ENCODE measurements at places on chromosomes 1 and 21.

DNA sequence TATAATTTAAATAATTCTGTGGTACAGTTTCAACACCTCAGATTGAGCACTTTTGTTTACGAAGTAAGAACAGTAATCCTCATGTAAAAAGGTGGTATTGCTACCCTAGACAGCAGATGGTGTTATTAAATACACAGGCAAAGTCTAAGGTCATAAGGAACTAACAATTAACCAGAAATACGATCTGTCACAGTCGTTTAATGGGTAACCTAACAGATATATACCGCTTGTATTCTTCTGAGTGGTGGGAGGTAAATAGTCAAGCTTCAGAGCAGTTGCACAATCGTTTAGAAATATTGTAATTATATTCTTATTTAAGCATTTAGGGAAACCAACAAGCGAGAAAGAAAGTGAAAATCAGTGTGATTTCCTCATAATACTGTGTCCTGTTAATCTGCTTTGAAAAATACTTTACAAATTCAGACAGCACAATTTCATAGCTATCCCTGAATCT is 9.8 kb upstream of the IRF2BP2 start:
- DNase-seq, result no peak

GRCh38 chr1:54370287-54370989 is 35.8 kb downstream of the SSBP3 start:
- no peak for DNase-seq

GRCh38 chr1:27572679-27573426 is 31.1 kb downstream of the AHDC1 start:
- no peak for DNase-seq

GRCh38 chr1:225972344-225973152 is 26.6 kb downstream of the SDE2 start:
- DNase-seq, result no peak

- no peak for DNase-seq
These were observed 9.0 kb downstream of the HCRTR1 start for GRCh38 chr1:31626223-31627207.

- DNase-seq, result no peak
These were observed 56.8 kb upstream of the ERRFI1 start for GRCh38 chr1:8082945-8083344.

GRCh38 chr1:9909234-9910046 is 629 bp downstream of the CTNNBIP1 start:
- DNase-seq, result peak; percentile 24

GRCh38 chr21:46674430-46675007 is 39.0 kb downstream of the PRMT2 start:
- no peak for DNase-seq

DNA sequence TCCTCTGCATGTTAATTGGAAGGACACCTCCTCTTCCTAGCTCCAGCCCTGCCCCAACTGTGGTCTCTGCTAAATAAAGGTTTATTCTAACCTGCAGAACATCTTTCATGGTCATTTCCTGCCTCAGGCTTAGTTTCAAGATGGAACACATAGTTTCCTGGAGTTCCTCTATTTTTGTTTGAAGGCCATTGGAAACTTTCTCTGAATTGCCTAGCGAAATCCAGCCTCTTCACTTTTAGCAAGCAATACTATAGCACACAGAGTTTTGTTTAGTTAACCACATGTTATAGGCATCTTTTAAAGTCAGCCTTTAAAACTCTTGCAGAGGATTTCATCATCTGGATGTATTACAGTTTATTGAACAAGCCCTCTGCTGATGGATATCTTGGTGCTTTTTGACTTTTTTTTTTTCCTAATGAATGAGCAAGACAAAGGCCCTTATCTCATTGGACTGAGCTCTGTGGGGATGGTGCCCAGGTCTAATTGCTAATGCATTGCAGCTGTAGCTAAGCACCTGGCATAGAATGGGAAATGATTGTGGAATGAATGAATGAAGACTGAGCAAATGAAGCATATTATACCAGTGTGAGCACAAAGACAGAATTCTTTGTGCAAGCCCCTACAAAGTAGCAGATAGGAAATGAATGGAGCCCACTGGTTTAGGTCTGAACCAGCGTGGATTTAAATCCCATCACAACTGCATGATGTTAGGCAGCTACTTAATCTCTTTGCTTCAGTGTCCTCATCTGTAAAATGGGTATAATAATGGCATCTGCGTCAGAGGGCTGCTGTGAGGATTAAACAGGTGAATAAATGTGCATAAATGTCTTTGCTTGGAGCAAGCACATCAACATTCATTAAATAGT is 641 bp upstream of the CFAP107 start:
- DNase-seq, result no peak

GRCh38 chr1:245657371-245657770 is 502.6 kb downstream of the KIF26B start:
- DNase-seq, result no peak

DNA sequence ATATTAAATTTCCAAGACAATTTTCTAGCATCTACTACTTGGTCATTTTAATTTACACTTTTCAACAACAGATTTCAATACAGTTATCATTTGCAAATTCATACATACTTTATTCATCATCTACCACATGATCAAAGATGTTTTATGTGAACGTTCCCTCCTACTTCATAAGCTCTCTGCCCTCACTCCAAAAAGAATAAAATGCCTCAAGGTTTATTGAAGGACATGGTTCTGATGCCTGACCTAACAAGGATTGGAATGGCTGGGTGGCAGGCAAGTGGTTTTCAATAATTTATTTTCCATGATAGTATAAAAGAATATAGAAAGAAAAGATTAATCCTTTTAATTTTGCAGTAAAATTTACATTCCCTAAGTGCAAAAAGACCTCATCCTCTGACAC is 5.4 kb downstream of the CDKN2C start:
- no peak for DNase-seq

DNA sequence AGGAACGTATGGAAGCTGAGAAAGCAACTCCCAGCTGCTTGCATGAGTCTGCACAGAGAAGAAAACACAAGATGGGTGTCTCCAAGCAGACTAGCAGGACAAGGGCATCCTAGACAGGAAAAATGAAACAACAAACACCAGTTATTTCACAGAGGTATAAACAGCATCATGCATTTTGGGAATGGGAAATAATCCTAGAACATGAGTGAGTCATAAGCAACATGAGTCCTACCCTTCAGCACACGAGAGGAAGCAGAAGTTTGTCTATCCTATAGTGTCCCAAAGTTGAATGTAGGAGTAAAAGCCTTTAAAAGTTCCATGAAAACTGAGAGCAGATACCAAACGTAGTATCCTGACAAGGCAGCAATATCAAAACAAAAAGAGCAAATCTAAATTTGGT is 11.3 kb upstream of the FRRS1 start:
- DNase-seq, result no peak

DNA sequence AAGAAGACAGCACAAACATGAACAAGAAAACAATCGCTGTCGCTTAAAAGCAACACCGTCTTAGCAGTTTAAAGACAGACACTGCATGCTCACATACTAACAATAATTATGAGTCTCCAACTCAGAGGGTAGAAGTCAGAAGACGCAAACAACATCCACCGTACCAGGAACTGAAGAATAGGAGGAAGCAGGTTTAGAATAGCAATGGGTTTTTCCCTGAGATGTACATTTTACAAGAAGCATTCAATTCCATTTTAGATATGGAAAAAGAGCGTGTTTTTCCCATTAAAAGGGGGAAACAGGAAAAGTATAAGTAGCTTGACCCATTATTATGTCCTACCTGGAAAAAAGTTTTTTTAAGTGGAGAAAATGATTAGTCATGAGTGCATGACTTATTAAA is 34.5 kb upstream of the KCNE1 start:
- no peak for DNase-seq

GRCh38 chr1:156117414-156118176 is 3.1 kb downstream of the LMNA start:
- no peak for DNase-seq

DNA sequence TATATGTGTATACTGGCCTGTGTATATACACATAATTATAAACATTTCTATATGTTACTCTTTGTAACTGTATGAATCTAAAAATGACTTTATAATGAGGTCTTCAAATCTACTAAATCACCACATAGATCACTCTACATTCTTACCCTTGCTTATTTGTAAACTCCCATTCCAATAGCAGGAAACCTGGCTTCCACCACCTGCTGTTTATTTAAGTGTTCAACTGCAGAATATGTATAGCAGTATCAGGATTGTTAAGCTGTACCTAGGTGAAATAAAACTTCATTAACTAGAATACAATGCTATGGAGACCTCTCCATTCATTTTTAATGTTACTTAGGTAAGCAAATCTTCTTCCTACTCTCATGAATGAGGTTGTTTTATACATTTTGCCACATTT is 1351.1 kb upstream of the B3GALT2 start:
- DNase-seq, result no peak

- no peak for DNase-seq
These were observed 119.2 kb downstream of the TM2D1 start for GRCh38 chr1:61605607-61606321.
